ENCODE measurements at places on chromosomes 16 and 17.
A peak's percentile ranks its signal among the peaks of the same experiment; 100 is the strongest.

DNA sequence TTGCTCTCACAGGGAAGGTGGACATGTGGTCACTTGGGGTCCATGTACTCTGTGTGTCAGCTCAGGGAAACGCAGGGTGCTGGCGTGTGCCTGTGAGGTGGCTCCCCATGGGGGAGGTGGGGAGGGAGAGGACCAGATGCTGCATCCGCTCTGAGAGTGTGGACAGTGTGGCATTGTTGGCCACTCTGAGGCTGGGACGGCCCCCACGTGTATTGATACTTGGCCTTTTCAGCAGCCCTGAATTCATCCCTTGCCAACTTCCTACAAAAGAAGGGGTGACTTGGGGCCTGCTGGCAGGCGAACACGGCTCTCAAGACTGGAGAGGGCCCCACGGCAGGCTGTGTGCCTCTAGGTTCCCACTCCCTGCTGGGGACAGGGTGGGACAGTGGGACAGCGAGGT lies 120.1 kb downstream of the RAB11FIP4 start:
- no peak for DNase-seq

DNA sequence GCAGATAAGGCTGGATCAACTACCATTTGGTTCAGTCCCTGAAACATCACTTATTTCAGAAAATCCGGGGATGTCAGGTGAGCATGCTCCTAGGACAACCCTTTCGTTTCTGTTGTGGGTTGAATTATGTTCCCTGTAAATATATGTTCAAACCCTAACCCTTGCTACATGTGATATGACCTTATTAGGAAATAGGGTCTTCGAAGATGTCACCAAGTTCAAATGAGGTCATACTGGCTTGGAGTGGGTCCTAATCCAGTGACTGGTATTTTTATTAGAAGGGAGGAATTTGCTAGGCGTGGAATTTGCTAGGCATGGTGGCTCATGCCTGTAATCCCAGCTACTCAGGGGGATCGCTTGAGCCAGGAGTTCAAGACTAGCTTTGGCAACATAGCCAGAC lies 21.3 kb downstream of the SNX20 start:
- no peak for DNase-seq

GRCh38 chr16:12998361-12999085 lies 97.1 kb downstream of the SHISA9 start:
- no peak for DNase-seq

- no peak for DNase-seq
These were observed 445.4 kb upstream of the GOT2 start for GRCh38 chr16:59179446-59180082.

DNA sequence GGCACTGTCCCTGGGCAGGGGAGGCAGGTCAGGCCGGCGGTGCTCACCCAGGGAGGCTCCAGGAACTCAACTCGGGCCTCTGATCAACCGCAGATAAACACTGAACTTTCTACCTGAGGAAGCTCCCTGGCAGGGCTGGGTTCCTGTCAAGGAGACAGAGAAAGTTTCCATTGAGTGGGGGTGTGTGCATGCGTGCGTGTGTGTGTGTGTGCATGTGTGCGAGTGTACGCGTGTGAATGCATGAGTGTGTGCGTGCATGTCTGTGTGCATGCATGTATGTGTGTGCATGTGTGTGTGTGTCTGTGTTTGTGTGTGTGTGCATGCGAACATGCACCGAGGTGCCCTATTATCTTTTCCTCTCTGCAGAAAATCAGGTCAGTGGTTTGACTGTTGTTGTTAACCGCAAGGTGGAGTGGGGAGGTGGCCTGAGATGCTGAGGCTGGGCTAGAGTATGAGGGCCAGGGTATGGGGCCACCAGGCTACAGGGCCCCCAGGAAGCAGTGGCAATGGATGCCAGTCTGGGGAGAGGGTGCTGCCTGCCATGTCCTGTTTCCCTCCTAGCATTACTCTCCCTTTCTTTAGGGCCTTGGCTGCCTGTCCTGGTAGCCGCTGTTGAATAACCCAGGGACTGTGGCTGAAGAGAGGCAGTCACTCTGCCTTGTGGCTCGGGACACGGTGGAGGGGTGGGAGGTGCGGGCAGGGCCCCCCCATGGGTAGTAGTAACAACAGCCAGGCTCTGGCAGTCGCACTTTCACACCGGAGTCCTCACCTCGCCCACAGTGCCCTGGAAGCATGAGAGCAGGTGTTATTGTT lies 24.0 kb downstream of the CCR7 start:
- no peak for DNase-seq

DNA sequence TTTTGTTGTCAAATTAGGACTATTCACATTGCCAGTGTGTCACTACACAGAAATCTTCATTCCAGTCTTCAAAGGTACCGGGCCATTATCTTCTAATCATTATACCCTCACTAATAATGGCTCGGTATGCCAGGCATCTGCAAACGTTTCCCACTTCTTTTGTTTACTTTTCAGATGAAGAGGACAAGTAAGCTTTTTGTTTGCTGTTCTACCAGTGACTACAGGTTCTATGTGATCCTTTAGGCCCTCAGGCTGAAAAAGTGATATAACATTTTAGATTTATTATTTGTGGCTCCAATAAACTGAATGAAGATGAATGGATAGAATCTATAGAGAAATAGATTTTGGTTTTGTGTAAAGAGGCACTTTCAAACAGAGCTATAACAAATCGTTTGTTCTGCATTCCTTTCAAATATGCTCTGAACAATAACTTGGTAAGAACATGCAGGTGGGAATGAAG lies 403 bp upstream of the KRTAP3-1 start:
- no peak for DNase-seq

GRCh38 chr17:44672479-44673093 lies 16.3 kb downstream of the MEIOC start:
- peak; percentile 42 for DNase-seq

DNA sequence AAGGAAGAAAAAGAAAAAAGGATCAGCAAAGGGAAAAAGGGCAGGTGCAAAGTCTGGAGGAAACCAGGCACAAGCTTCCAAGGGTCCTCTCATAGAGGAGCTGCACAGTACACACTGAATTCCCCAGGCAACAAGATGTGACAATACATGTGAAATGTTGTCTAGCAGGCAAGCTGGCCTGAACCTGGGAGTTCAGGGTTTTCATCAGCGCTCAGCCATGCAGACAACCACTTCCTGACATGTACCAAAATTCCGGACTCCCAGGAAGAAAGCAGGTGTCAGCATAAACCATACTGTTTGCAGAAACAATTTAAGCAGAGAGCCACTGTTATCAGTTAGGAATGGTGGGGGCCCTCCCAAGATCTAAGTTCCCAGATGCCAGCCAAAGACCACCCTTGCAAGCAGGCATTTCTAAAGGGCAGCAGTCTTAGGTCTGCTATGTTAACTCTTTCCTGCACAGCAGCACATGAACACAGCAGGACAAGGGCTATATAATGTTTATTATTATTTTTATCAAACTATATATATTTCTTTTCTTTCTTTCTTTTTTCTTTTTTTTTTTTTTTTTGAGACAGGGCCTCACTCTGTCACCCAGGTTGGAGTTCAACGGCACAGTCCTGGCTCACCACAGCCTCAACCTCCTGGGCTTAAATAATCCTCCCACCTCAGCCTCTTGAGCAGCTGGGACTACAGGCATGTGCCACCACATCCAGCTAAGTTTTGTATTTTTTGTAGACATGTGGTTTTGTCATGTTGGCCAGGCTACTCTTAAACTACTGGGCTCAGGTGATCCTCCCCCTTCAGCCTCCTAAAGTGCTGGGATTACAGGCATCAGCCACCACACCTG lies 10.1 kb downstream of the TK2 start:
- DNase-seq: no peak

- no peak for DNase-seq
These were observed 1.6 kb downstream of the ACTG1 start for GRCh38 chr17:81510785-81511553.

DNA sequence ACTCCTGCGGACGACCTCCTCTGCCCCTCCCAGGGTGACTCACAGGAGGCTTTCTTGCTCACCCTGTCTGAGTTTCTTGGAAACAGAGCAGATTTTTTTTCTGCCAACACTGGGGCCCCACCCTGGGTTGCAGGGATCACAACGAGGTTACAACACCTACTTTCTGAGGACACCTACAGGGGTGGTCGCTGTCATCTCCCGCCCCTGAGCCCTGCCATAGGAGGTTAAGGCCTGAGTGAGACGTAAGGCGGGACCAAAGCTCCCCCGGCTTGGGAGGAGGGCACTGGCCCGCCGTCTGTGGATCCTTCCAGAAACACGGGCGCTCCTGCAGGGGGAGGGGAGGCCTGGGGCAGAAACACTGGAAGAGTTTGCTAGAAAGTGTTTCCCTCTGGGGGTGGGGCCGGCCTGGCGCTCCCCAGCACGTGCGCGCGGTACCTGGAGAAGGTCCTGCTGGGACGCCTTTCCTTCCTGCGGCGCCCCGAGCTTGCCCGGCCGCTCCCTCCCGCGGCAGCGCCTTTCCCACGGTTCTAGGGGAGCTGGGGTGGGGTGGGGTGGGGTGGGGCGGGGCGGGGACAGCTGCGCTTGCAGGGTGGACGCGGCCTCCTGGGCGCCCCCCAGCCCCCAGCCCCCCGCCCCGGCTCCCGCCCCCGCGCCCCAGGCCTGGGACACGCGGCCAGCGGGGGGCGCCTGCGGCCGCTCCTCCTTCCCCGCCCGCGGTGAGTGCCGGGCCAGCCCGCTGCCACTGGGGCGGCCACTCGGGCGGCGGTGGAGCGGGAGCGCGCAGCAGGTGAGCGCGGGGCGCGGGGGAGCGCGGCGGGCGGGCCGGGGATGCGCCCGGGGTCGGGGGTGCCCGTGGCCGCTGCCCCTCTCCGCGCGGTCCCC lies 20.7 kb upstream of the ADCY7 start:
- peak; percentile 64 for DNase-seq

DNA sequence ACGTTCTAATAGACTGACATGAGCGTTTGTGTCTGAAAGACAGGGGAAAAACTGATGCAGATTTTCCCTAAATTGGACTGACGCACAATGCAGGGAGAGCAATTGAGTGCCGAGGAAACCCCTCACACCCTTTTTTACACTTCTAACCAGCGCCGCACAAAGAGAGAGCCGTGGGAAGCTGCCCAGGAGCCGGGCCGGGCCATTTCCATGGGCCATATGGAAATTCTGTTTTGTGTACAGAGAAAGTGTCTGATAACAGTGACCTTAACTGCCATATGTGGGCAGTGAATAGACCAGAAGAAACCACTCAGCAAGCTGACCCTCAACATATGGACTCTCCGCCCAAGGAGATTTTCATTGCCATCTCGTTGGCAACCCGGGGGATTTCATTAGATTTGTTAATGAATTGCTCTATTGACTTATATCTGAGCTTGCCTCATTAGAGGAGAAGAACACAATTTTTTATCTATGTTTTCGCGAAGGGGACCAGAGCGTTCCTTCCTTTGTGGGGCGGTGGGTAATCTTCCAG lies 225.9 kb upstream of the IRX3 start:
- DNase-seq: no peak

DNA sequence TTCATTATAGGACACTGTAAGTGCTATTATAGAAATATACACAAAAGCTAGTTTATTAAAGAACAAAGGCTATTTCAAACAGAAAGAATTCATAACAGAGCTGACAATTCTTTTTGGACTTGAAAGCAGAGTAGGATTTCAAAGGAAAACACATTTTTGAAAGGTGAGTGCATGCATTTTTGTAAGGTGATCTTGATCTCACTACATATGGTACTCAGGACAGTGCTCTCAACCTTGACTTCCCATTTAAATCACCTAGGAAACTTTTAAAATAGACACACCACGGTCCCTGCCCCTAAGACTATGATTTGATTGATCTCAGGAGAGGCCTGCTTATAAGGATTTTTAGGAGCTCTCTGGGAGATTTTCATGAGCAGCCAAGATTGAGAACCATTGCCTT lies 1362.0 kb downstream of the CDH8 start:
- DNase-seq: no peak

- no peak for DNase-seq
These were observed 7.7 kb downstream of the KDM8 start for GRCh38 chr16:27211026-27211425.

GRCh38 chr16:57918994-57919393 lies 51.9 kb downstream of the CNGB1 start:
- DNase-seq: no peak

Data from tongue (tissue), 3 donors.